Esophagus muscularis mucosa (tissue), 4 donors: ENCODE measurements at places on chromosomes 6 and 20. TPM values are rescaled to one million over a fixed set of nuclear protein-coding genes. Genes with fewer than 3 reads are reported as not detected.

DNA sequence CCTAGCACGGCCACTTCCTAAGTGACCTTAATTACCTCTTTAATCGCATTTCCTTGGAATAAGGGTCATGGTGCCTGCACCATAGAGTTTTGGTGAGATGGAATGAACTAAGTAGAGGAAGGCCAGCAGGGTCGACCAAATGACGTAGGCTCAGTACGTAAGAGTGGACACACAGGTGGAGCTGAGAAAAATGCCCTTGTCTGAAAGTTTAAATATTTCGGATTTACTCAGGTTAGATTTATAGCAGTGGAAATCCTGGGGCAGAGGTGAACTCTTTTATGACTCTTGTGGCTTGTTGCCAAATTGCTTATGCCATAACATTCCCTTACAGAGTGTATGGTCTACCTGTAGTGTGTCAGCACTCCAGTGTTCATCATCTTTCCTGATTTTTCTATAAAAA is 23.6 kb upstream of the BTBD3 start:
- DNase-seq: no peak

DNA sequence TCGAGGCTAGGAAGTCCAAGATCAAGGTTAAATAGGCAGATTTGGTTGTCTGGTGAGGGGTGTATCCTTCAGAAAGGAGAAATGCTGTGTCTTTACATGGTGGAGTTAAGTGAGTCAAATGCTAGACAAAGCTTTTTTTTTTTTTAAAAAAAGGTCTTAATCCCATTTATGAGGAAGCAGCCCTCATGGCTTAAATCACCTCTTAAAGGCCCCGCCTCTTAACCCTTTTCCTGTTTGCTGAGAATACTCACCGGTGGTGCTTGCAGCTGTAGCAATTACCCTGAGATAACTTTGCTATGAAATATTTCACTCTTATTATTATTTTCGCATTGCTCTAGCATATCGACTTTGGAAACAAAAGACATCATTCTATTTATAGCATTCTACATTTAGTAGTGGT is 30.8 kb downstream of the FBXO30 start:
- DNase-seq: no peak

The RBPJL gene
- not detected for total RNA-seq

The PKIB gene
- not detected for total RNA-seq

GRCh38 chr20:45893831-45894230 is 2.7 kb downstream of the CTSA start:
- DNase-seq: no peak
